Activated T-cell treated with anti-CD3 and anti-CD28 coated beads for 48 hours (primary cell): ENCODE measurements at places on chromosomes 6 and 20.

GRCh38 chr6:152401978-152402377 lies 235.2 kb downstream of the SYNE1 start:
- DNase-seq, result no peak

DNA sequence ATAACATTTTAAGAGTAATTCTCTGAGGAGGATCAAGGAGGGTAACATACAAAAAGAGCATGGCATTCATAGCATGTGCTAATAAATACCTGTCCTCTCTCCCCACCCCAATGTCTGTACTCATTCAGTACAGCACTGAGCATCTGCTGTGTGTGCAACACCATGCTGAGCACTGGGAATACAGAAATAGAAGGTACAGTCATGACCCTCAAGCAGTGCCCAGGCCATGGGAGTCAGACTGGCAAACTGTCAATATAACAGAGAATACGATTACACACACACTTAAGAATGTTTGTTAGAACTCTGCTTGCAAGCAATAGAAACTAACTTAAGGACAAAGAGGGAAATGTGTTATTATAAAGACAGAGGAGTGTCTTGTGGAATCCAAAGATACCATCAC lies 24.7 kb upstream of the ZFAND3 start:
- DNase-seq, result no peak

DNA sequence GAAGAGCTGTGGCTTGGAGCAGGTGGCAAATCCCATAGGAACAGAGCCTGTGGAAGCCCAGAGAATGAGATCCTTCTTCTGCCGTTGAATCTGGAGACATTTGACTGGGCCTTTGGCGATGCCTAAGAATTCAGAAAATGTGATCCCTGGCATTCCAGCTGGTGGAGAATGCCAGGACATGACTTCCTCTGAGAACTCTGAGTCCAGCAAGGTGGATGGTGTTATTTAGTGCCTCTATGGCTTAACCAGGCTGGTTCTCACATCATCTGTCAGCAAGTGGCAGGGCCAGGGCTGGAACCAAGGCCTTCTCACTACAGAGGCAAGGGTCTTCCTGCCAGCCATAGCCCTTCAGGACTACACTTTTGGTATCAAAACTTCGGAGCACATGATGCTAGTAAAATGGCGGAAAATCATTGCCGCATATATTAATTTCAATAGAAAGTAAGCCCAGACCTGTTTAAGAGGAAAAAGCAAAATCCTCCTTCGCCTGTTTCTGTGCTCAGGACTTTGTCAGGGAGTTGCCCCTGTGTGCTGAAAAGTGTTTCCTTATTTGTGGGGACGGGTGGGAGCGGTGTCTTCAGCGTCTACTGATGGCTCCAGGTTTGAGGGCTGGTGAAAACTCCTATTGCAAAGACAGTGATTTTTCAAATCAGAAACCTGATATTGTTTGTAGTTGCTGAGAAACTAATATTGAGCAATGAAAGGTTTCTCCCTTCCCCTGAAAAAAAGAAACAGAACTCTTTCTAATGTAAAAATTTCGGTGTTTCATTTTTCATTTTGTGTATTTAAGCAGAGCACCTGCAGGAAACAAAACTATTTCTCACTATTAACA lies 23.9 kb downstream of the DUSP22 start:
- no peak for DNase-seq

GRCh38 chr20:50260479-50261221 lies 70.0 kb downstream of the CEBPB start:
- DNase-seq, result no peak

DNA sequence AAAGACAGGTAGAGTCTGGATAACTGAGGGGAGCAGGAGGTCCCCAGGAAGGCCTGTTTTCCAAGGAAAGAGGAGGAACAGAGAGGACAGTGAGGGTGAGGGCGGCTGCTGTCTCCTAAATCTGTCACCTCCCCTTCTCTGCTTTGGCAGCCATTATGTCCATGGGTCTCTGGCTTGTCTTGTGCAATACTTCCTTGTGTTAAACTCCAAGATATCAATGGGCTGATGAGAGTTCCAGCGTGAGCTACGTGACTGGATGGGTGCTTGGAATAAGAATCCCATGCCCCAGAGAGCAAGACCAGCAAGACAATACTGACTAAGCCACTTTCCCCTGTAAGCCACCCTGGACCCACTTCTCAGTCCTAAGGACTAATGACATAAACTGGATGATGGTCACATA lies 26.3 kb upstream of the DNAAF9 start:
- DNase-seq, result no peak

DNA sequence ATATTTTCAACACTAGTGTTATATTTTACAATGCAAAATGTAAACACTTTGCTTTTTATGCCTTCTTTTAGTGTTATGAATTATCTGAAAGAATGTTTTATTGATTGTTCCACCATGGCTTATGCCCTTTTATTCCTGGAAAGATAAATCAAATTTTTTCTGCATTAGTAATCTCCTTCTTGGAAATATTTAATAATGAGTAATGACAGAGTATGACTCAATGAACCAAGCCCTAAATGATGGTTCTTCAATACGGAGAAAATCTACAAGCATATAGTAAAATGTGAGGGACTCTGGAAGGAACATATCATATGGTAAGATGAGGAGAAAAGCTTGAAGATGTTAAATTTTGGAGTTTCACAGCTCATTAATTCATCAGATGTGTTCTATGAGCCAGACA lies 929.6 kb downstream of the C6orf118 start:
- DNase-seq, result no peak

GRCh38 chr6:137893181-137893580 lies 26.1 kb downstream of the TNFAIP3 start:
- no peak for DNase-seq

GRCh38 chr6:46491628-46492547 lies 639 bp upstream of the RCAN2 start:
- peak; percentile 13 for DNase-seq

DNA sequence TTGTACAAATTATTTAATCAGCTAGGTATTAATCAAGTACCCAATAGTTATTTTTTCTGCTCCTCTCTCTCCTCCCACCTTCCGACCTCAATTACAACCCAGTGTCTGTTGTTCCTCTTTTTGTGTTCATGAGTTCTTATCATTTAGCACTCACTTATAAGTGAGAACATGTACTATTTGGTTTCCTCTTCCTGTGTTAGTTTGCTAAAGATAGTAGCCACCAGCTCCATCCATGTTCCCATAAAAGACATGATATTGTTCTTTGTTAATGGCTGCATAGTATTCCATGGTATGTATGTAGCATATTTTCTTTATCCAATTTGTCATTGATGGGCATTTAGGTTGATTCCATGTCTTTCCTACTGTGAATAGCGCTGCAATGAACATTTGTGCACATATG lies 652.8 kb upstream of the CITED2 start:
- no peak for DNase-seq

DNA sequence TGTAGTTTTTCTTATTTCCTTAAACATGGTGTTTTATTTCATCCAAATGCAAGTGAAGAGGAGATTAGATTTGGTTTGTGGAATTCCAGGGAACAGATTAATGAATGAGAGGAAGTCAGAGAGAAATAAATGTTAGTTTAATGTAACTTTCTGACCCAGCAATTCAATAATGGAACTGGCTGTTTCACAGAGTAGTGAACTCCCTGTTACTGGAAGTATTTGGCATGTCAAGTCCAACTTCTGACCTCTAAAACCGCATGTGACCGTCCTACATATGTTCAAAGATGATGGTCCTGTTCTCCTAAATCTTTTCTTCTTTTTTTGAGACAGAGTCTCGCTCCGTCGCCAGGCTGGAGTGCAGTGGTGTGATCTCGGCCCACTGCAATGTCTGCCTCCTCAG lies 18.7 kb downstream of the PROCR start:
- DNase-seq, result no peak

GRCh38 chr6:147873816-147874215 lies 365.3 kb downstream of the SAMD5 start:
- DNase-seq, result no peak

GRCh38 chr20:20363799-20364592 lies 3.9 kb upstream of the INSM1 start:
- DNase-seq, result no peak

GRCh38 chr6:137543114-137543513 lies 48.9 kb upstream of the OLIG3 start:
- no peak for DNase-seq

GRCh38 chr20:44832724-44833123 lies 22.4 kb upstream of the RIMS4 start:
- no peak for DNase-seq

- no peak for DNase-seq
Measured at GRCh38 chr6:83333500-83333899, 97.4 kb downstream of the ME1 start.

DNA sequence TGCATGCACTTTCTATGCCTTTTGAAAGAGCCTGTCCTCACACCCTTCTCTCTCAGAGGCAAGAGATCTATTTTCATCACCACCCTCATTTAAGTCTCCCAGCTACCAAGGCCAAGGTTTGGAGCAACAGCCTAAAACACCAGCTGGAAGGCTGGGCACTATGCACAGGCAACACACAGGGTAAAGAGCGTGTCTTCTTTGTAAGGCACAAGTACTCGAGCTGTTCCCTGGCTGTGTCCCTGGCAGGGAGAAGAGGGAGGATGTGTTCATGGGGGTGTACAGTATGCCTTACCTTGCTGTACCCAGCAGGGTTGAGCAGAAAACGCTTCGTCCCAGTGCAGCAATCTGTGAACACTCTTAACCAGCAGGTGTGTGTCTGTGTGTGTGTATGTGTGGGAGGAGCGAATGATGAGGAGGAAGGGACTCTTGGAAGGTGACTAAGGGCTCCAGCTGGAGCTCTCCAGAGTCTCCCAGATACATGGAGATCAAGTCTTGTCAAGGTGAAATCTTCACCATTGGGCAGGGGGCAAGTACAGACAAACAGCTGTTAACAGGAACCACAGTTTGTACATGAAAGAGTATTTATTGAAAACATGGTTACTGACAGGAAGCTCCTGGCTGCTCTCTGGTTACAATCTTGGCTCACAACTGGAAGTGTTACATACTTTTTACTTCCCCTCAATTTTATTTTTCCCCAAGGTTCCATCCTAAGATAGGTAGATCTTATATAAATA lies 40.8 kb downstream of the ELMO2 start:
- DNase-seq, result no peak

DNA sequence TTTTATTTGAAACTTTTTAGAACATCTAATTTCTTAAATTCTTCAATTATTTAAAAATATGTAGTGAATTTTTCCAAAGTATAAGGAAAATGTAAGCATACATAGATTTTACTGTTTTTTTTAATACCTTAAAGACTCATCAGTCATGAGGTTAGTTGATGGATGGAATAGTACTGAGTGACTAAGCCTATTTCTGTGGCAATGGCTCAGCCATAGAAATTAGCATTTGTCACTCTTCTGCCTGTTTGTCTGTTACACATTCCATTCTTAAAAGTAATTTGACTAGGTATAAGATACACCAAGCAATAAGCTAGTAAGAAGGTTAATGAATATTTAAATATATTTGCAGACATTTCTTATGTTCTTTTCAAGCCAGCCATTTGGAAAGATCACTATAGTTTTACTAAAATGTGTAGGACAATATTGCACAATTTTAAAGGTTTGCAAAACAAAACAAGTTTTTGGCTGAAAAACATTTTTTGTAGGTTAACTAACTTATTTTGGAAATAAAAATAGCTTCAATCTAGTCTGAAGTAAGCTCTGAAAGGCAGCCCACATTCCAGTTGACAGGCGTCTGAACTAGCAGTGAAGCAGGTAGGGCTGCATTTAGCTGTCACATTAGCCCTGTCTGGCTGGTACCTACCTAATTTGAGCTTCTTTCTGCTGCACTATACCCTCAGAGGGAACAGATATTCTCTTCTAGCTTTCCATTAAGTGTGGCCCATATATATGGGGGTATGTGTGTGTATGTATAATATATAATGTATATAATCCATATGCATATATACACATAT lies 385.7 kb downstream of the GRIK2 start:
- DNase-seq, result no peak

- no peak for DNase-seq
Measured at GRCh38 chr20:37204056-37204455, 24.7 kb upstream of the MROH8 start.

DNA sequence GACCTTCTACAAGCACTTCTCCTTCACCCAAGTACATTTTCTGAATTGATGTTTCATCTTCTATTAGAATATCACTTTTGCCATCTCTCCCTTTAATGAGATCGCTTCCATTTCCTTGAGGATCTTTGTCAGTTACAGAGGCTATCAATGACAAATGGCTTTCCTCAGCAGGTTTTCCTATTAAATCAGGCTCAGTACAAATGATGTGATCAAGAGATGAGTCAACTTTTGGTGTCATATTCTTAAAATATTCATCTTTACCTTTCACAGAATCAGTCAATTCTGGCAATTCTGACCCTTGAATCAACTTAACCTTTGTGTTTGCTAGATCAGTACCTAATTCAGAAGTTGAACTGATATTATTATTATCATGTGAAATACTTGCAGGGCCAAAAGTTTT lies 37.3 kb downstream of the DST start:
- no peak for DNase-seq
